ENCODE measurements at places on chromosomes 3 and 15.

GRCh38 chr15:91849749-91850161 lies 3.8 kb upstream of the SLCO3A1 start:
- DNase-seq: no peak

GRCh38 chr3:161388855-161389254 lies 17.5 kb upstream of the SPTSSB start:
- DNase-seq: no peak

- no peak for DNase-seq
These were observed 148.7 kb upstream of the POU1F1 start for GRCh38 chr3:87425056-87425455.

GRCh38 chr3:43330981-43331380 lies 44.6 kb downstream of the SNRK start:
- no peak for DNase-seq

DNA sequence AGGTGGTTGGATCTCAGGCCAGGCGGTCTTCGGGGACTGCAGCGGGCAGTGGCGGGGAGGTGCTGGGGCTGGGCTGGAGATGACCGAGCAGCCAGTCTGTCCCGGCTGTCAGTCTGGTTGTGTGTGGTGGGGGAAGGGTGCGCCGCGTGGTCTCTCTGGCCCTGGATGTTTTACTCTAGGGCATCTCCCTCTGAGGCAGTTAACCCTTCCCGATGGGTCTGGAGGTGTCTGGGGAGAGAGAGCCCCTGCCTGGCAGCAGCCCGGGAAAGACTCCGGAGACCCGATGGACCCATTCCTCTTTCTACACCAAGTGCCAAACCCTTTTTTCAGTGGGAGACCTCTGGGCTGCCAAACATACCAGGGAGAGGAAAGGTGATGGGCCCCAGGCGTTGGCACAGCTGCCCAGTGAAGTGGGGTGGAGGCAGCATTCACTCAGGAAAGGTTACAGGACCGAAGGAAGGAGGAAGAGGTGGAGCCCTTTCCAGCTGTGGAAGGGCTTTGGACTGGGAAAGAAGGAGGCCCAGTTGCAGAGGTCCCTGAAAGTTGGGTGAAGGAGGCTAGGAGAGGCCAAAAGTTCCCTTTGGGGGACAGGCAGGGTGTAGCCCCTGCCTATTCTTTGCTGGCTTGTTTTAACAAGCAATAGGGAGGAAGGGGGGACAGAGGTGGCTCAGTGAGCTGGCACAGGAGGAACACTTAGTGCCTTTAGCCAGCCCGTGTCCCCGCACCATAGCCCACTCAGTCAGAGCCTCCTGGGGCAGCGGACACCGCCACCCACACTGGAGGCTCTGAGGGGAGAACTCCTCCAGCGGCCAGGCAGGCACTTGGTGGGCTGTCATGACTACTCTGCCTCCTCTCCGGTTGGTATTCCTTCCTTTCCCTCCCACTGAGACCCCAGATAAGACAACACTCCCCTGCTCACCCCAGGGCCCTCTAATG lies 2.7 kb upstream of the BAHD1 start:
- no peak for DNase-seq

DNA sequence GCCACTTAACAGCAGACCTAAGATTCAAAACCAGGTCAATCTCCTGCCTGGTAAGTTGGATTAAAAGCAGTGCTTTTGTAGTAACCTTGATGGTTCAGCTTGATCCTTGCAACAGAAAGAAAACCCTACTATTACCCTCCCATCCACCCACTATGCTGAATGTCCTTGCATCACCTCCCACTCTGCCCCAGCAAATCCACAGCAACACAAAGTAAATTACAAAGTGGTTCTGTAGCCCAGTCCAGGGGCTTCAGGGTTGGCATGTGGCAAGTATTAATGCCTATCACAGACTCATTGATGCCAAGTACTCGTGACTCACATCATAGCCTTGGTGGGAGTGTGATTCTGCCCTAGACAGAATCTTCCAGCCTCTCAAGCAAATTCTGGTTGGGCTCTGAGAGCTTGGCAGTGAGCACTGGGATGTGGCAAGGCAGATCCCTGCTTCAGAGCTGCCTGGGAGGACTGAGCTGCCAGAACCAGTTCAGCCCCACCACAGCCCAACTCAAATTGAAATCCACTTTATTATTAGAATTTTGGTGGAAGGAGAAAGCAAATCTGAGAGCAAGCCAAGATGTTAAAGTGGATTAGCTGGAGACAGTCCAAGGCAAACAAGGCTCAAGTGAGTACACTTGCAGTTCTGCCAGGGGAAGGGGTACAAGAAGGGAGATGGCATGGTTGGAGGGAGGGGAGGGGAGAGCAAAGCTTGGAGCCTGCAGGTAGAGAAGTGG lies 225.8 kb upstream of the UMPS start:
- no peak for DNase-seq

GRCh38 chr3:111311126-111311525 lies 230.9 kb upstream of the CD96 start:
- no peak for DNase-seq

- no peak for DNase-seq
These were observed 880.1 kb downstream of the CADM2 start for GRCh38 chr3:85838921-85839320.
